ENCODE measurements at places on chromosomes 4 and X.

- H3K4me3 ChIP-seq: no peak overlapping the region
- no peaks in the 10 kb centered on the region for H3K36me3 ChIP-seq
- no peaks in the 10 kb centered on the region for H3K4me1 ChIP-seq
- DNase-seq: no peak
- no peak overlapping the region for H3K27ac ChIP-seq
These were observed 73.7 kb downstream of the SHROOM2 start for GRCh38 chrX:9859711-9860555.

GRCh38 chrX:48711162-48711928 lies 14.8 kb downstream of the SUV39H1 start:
- no peak for DNase-seq
- peaks cover 58% of the 10 kb centered on the region for H3K4me1 ChIP-seq
- H3K27me3 ChIP-seq: no peaks in the 10 kb centered on the region
- H3K4me3 ChIP-seq: no peak overlapping the region
- H3K36me3 ChIP-seq: peaks cover 25% of the 10 kb centered on the region
- H3K27ac ChIP-seq: no peak overlapping the region

DNA sequence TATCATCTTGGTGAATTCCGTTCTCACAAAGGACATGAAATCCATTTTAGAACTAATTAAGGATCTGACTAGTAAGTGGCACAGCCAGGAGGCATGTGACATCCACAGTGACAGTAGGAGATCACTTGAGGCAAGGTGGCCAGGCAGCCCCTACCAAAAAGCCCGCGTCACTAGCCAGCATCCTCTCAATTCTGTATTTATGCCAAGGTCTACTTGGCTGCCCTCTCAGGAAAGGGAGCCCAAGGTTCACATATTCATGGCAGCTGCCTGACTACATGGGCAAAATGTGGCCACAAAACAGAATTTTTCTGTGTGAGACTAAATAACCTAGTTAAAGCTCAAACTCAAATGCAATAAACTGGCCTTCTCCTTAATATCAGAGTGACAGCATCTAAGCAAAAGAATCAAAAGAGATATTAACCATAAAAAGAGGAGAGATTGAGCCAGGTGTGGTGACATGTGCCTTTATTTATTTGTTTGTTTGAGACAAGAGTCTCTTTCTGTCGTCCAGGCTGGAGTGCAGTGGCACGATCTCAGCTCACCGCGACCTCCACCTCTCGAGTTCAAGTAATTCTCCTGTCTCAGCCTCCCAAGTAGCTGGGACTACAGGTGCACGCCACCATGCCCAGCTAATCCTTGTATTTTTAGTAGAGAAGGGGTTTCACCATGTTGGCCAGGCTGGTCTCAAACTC lies 51.5 kb downstream of the SLC9A7 start:
- peaks cover 47% of the 10 kb centered on the region for H3K4me1 ChIP-seq
- H3K4me3 ChIP-seq: no peak overlapping the region
- no peak for DNase-seq

DNA sequence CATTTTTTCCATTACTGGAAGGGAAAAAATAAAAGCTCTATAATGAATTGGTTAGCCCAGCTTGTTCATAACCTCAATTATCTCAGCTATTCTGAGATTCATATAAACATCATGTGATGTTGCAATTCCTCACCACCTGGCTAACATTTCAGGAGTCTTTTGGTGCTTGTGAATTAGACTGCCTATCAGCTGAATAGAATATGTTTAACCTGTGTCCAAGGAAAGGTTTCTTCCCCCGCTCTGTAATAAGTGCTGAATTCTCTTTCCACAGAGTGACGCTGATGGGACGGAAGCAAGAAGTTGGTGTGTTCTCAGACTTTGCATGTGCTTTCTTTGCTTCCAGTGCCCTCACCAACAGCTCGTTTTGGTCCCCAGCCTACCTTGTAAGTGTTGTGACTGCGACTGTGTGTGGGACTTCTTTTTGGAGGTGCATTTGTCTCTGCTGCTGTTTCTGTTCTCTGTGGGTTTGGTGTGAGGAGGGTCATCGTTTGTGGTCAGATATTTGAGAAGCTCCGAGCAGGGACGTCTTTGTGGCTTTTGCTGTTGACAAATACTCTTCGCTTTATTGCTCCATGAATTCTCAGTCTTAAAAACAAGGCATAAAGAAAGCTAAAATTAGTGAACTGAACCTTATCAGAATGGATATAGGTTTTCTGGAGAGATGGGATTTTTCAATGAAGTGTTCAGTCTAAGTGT lies 61.7 kb downstream of the PPARGC1A start:
- no peaks in the 10 kb centered on the region for H3K36me3 ChIP-seq
- H3K27ac ChIP-seq: no peak overlapping the region
- H3K4me1 ChIP-seq: no peaks in the 10 kb centered on the region
- DNase-seq: no peak
- H3K4me3 ChIP-seq: no peak overlapping the region

GRCh38 chr4:154415313-154415712 lies 76.3 kb downstream of the DCHS2 start:
- H3K4me3 ChIP-seq: no peak overlapping the region
- H3K27me3 ChIP-seq: peaks cover 69% of the 10 kb centered on the region
- peaks cover 13% of the 10 kb centered on the region for H3K4me1 ChIP-seq
- DNase-seq: no peak
- no peak overlapping the region for H3K27ac ChIP-seq

- no peak overlapping the region for H3K27ac ChIP-seq
- no peak for DNase-seq
- H3K4me3 ChIP-seq: no peak overlapping the region
These were observed 165.9 kb downstream of the PDGFC start for GRCh38 chr4:156805696-156806095.

DNA sequence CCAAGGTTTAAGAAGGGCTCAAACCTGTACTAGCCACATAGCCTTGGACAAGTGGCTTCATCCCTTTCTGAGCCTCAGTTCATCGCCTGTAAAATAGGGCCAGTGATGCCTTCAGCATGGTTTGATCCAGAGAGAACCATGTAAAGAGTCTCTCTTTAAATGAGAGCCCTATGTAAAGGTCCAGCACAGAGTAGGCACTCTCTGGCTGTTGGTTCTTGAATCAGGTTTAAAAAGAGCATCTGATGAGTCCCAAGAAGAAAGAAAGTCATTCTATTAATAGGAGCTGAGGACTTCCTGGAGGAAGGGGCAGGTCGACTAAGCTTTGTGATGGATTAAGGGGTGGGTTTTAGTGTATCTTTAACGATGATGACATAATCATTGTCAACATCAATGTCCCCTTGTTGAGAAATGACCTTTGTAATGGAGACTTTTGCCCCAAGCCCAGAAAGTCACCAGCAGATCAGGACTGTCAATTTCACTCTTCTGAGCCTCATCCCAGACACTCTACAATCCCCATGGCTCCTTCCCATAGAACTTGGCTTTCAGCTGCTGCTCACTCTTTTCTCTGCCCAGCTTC lies 4.0 kb upstream of the SLC2A9 start:
- H3K4me1 ChIP-seq: no peaks in the 10 kb centered on the region
- H3K36me3 ChIP-seq: no peaks in the 10 kb centered on the region
- DNase-seq: no peak
- peaks cover 5% of the 10 kb centered on the region for H3K27me3 ChIP-seq
